ENCODE measurements at places on chromosomes 12 and 14.

DNA sequence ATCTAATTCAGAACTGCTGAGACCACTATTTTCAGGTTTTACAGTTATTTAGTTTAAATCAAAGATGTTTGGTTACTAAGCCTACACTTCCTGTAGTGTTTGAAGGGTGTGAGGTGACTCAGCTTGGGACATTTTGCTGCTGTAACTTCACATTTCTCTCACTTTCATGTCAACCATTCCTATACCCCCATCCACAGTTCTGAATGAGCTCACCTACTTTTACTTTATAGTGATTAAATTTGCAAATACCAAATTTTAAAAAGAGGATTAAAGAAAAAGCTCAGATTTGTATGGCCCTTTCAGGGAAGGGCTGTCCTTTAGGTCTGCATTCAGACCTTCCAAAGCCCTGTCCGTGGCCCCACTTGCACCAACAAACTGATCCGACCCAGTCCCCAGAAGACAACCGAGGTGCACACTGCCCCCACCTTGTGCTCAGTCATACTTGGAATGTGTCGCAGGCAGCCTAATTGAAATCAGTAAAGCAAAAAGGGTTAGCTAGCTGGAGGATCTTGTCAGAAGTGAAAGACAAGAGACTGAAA is 174.4 kb downstream of the MON2 start:
- no peak for DNase-seq

DNA sequence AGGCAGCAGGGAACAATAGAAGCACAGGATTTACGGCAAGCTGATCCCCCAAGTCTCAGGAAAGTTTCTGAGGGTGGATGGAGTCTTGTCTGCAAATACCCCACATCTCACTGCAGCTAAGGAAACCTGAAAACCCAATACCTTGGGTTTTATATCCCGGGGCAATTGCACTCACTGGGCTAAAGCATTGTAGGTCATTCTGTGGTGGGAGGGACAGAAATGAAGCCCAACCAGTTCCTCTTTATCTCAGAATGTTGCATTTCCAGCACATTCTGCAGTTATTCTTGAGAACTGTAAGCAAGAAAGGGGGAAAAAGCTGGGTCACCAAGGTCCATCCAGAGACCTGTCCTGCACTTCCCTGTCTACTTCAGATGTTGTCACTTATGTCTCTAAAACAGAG is 39.8 kb downstream of the C12orf42 start:
- no peak for DNase-seq

DNA sequence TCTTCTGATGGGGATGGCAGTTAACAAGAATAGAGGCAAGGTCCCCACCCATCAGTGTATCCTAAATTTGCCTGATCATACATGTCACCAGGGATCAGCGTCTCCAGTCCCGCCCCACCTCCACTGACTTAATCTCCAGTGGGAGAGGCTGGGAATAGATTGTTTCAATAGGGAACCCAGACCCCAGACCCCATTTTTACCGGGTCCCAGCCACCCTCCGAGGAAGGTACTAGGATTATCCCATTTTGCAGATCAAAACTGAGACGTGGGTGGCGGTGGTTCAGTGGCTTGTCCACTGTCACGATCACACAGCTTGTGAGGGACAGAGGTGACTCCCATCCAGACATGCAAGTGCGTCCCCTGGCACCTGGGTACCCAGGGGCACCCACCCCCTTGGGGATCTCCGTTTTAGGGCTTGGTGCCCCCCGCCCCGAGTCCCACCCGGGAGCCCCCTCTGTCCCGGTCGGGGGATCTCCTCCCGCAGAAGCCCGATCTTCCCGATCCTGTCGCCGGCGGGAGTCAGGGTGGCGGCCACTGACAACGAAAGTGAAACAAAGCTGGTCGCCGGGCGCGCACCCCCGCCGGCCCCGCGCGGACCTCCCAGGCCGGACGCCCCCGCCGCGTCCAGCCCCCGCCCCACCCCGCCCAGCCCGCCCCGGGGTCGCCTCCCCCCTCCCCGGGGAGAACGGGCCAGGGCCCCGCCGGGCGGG is 523 bp downstream of the WSB2 start:
- peak; percentile 61 for DNase-seq

- DNase-seq, result no peak
Observed at GRCh38 chr12:4056910-4057845, 184.0 kb upstream of the PARP11 start.

GRCh38 chr12:65278576-65279368 is at the start of gene MSRB3:
MSRB3 (plus strand) TSS chr12:65278683; CDS start chr12:65308580, 29,897 bp downstream.
- DNase-seq, result peak; percentile 84

DNA sequence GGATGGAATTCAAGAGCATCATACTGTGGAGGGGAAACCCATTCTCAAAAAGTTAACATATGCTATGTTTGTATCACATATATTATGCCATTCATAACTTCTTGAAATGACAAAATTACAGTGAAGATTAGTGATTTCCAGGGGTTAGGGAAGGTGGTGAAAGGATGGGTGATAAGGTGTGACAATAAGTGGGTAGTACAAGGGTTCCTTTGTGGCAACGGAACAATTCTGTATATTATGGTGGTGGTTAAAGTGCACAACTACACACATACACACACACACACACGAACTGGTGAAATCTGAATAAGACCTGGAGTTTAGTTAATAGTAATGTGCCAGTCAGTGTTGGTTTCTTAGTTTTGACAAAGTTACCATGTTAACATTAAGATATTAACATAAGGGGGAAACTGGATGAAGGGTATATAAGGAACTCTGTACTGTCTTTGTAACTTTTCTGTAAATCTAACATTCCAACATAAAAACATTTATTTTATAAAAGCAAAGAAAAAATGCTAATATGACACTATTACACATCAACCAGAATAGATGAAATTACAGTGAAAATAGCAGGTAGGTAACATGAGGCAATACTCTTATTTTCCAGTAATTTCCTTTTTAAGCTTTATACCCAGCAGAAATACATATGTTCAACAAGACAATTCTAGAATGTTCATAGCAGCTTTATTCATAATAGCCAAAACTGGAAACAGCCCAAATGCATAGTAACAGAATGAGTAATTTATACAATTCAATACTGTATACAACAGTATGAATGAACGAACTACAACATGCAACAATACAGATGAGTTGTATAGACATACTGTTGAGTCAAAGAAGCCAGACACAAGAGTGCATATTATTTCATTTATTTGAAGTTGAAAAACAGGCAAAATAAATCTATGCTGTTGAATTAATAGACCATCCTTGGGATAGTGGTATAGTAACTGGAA is 44.0 kb upstream of the OR5AU1 start:
- no peak for DNase-seq

DNA sequence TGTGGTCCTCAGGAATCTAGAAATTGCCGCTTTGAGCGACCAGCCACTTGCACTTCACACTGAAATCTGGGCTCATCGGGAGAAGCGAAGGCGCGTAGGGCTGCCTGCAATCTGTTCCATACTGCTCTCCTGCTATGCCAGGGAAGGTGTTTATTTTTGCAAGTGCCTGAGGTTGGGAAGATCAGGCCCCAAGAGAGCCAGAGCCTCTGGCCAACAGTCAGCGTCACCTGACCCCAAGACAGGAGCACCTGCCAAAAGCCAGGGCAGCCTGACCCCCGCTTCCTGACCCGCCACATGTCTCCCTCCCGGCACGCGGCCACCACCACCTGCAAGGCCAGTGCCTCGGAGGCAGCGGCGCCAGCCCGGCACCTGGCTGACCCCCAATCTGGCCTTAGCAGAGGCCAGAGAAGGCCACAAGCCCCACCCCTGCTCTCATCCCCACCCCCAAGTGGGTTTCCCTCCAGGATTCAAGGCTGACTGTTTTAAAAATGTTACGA is 94.4 kb downstream of the CHGA start:
- DNase-seq, result no peak

DNA sequence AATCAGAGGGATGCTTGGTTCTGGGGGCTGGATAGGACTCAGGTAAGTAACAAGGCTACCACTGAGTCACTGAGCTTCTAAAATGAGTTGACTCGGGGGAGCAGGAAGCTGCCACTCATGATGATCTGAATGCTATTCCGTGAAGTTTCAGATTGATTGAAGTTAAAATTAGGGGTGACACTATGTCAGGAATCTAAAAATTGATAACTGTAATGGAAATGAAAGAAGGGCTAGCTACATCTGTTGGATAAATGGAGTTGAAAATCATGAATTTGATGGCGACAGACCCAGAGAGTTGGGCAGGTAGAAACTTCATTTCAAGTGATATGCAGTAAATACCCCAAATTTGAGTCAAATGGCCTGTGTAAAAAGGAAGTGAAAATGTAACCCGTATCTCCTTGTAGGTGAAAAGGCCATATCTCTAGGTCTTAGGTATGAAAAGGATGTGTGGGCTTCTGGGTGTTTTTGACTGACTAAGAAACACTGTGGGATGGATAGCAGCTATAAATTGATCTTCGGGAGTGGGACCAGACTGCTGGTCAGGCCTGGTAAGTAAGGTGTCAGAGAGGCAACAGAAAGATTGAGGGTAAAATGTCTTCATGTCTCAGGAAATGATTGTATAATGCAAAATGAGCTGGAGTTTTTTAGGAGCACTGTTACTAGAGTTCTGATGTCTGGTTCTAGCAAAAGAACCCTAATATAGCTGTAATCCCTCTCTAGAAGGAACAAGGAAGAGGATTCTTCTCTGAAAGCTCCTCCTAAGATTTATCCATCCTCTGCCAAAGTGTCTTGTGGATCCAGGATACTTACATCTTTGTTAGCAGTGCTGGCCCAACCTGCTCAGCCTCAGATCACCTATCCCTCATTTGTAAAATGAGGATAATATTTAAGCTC is 57.3 kb downstream of the DAD1 start:
- DNase-seq, result no peak

GRCh38 chr14:96206461-96206860 is 1.8 kb downstream of the BDKRB2 start:
- no peak for DNase-seq

DNA sequence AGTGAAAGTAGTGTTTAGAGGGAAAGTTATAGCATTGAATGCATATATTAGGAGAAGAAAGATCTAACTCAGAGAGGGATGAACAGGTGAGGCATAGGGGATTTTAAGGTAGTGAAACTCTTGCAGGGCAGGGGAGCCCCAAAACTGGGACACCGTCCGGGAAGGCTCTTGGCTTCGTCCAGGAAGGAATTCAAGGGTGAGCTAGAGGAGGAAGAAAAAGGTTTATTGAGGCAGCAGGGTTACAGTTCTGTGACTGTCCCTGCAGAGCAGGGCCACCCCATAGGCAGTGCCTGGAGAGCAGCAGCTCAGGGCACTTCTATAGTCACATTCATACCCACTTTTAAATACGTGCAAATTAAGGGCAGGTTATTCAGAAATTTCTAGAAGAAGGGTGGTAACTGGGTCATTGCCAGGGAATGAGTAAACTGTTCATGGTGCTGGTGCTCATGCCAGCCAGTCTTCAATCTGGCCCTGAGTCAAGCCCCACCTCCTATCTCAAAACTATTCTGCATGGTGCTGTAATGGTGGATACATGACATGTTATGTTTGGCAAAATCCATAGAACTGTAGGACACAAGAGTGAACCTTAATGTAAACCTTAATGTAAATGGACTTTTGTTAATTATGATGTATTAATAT is 1.2 kb upstream of the OAS1 start:
- DNase-seq, result no peak

DNA sequence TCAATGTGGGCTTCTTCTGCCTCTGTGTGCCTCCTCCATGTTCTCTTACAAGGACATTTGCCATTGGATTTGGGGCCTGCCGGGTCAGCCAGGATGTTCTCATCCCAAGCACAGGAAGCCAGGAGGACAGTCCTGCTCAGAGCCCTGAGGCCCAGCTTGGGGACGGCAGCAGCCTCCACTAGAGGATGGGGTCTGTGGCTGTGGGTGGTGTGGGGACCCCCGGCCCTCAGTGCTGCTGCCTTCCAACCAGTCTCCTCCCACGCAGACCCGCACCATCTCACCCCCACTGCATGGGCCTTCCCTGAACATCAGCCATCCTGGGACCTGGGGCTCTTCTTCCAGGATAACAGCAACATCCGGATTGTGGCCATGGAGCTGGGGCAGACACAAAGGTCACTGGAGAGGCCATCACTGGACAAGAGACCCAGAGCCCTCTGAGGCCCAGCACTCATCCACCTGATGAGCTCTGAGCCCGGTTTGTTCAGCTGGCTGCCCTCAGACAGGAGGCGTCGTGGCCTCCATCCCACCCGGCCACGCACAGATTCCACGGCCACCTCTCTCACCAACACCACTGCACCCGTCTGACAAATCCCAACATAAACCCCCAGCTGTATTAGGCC is 56.5 kb upstream of the C14orf180 start:
- no peak for DNase-seq

GRCh38 chr12:5953835-5954586 is 9.0 kb upstream of the ANO2 start:
- DNase-seq, result no peak

DNA sequence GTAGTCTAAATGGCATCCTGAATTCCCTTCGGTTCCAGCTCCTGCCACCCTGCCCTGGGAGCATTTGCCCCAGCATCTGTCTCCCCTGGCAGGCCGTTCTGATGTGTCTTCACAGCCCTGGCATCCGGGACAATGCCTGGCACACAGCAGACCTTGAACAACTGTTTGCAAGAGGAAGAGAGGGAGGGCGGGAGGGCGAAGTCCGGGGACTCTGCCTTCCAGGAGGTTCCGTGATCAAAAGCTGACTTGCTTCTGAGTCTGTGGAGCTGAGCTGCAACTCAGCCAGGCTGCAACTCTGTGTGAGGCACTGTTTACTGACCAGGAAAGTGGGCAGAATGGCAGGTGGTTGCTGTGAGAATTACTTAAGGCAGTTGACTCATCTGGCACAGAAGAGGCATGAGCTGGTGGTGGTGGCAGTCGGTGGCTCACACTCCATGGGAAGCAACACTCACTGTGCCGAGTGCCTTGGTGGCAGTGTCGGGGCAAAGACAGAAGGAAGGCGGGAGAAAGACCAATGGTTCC is 61.1 kb upstream of the DLK1 start:
- no peak for DNase-seq

DNA sequence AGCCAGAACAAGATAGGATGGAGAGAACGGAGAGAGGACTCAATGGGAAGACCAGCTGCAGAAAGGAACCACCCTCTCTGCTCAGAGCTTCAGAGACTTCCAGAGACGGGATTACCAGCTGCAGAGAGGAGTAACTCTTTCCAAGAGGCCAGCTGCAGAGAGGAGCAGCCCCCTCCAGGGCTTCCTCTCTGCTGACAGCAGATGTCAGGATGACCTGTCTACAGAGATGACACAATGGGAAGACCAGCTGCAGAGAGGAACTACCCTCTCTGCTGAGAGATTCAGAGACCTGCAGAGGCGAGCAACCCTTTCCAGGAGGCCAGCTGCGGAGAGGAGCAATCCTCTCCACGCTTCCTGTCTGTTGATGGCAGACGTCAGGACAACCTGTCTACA is 61.8 kb downstream of the KLRG1 start:
- no peak for DNase-seq

GRCh38 chr14:61104358-61104757 is 123.3 kb downstream of the SLC38A6 start:
- no peak for DNase-seq

Data from nephron progenitor cell (in vitro differentiated cells).